Brain (organoid and tissue), 16 donors: ENCODE measurements at places on chromosomes 11 and 22.
A peak's percentile ranks its signal among the peaks of the same experiment; 100 is the strongest.

- DNase-seq: no peak
Observed at GRCh38 chr11:47078751-47079521, 97.7 kb downstream of the ARFGAP2 start.

DNA sequence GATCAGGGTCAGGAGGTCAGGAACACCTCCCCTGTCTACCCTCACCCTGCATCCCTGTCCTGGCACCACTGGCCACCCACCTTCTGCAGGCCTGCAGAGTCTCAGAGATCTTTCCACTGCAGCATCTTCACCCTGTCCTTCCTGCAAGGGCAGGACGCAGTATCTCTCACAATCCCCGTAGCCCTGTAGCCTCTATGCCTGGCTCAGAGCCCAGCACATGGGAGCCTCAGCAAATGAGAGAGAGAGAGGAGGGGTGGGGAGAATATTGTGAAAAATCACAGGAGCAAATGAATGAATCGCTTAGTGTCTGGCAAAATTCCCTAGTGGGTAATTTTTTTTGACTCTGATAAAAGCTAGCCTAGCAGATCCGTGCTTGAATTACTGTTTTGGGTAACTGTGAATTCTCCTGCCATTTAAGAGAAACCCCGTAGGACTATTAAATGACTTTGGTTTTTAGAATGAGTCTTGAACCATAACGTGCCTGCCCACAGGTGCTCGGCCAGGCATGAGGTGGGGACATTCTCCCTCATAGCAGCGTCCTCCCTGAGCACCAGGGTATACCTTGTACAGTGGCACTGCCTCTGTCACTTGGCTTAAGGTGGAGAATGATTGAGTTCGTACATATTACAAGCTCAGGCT is 91.5 kb downstream of the MORC2 start:
- DNase-seq: peak; percentile 75

DNA sequence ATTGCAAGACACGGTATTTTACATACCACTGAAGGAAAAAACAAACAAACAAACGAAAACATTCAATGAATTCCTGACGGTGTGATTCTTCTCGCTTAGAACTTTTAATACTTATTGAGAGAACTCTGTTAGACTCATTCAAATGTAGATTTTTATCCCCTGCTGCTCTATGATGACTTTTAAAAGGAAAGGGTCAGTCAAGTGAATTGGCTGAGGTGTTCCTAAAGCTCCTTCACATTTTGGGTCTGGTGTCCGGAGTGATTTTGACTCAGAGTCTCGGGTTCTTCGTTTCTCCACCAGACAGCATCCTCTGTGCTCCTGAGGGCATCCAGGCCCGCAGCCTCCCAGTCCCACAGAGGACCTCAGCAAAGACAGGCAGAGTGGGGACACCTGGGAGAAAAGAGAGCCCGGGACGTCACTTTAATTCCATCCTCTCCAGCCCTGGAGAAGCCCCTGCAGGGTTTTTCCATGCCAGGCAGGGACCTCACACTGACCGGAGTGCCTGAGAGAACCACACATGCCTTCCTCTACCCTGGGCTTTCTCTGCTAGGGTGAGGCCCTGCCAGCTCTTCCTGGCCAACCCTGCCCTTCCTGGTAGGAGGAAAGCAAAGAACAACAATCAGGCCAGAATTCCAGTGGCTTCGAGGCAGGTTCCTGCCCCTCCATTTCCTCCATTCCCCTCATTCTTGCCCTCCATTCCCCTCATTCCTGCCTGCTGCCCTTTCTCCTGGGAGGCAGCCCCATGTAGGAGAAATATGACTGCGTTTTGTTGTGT is 1.4 kb upstream of the CSF2RB start:
- DNase-seq: no peak

- peak; percentile 32 for DNase-seq
Observed at GRCh38 chr22:17788528-17789378, 14.5 kb upstream of the BID start.

- DNase-seq: no peak
Observed at GRCh38 chr11:44729713-44730112, 3.0 kb downstream of the TSPAN18 start.

- no peak for DNase-seq
Observed at GRCh38 chr11:93622043-93622442, 39.4 kb upstream of the CEP295 start.

GRCh38 chr22:23621082-23621780 is 10.9 kb downstream of the DRICH1 start:
- no peak for DNase-seq

- DNase-seq: no peak
Observed at GRCh38 chr11:66951135-66951534, 7.0 kb downstream of the PC start.

DNA sequence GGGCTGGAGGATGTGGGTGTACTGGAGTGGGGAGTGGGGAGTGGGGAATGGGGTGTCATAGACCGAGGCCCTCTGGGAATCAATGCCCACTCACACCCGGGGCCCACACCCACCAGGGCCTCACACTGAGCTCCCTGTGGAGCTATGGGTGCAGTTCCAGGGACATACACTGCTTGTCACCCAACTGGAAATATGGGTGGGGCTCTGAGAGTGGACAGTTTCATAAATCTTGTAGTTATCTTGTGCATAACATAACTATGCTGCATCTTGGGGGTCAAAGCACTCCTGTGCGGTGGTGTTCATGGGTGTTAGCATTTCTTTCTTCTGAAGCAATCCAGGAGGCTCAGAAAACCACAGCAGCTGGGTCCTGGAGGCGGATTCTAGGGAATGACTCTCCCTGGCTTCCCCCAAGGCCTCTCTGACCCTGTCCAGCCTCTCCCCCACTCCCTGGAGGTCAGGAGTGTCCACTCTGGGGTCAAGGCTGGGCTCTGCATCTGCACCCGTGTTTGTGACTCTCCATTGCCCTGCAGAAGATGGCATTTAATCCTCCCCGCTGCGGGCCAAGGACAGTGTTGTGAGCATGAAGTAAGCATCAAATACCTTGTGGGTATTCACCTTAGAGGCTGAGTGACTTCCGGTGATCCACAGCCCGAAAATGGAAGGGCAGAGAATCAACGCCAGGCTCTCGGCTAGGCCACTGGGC is 172.5 kb downstream of the CTTN start:
- no peak for DNase-seq

GRCh38 chr11:35558513-35558912 is 33.1 kb upstream of the PAMR1 start:
- no peak for DNase-seq

DNA sequence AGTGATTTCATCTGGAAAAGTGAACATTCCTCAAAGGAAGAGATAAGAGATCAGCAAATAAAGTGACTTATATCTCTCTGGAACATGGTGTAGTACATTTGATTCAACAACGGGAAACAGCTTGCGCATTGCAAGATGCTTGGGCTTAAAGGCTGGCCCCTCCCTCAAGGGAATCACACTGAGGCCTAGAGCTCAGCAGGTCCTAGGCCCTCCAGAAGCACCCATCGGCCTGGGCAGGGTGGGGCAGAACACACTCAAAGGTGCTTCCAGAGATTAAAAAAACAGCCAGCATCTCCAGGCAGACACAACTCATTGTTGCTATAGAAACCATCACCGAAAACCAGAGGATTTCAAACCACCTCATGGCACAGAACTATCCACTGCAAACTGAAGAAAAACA is 69.0 kb upstream of the ARFGAP3 start:
- DNase-seq: peak; percentile 57

DNA sequence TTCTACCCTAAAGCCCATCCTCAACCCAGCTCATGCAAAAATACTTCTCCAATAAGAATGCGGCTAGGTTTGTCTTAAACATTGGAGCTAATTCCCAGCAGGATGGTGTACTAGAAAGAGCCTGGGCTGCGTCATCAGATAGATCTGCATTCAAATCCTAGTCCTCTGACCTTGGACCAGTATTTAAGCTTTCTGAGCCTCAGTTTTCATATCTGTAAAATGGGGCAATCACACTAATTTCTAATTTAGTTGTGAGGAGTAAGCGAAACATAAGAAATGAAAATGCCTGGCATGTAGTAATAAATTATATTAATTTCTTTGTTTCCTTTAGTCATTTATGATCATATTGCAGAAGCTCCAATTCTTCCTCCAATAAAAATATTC is 32.2 kb upstream of the ACCSL start:
- no peak for DNase-seq

- DNase-seq: no peak
Observed at GRCh38 chr22:44023404-44024287, 456 bp upstream of the PARVB start.

- no peak for DNase-seq
Observed at GRCh38 chr11:124768914-124769313, 6.8 kb upstream of the ESAM start.

- DNase-seq: no peak
Observed at GRCh38 chr11:32414925-32415324, 20.4 kb downstream of the WT1 start.

- DNase-seq: no peak
Observed at GRCh38 chr11:104323841-104324240, 159.9 kb upstream of the PDGFD start.

GRCh38 chr11:126348806-126349582 is 6.5 kb upstream of the ST3GAL4 start:
- peak; percentile 42 for DNase-seq

DNA sequence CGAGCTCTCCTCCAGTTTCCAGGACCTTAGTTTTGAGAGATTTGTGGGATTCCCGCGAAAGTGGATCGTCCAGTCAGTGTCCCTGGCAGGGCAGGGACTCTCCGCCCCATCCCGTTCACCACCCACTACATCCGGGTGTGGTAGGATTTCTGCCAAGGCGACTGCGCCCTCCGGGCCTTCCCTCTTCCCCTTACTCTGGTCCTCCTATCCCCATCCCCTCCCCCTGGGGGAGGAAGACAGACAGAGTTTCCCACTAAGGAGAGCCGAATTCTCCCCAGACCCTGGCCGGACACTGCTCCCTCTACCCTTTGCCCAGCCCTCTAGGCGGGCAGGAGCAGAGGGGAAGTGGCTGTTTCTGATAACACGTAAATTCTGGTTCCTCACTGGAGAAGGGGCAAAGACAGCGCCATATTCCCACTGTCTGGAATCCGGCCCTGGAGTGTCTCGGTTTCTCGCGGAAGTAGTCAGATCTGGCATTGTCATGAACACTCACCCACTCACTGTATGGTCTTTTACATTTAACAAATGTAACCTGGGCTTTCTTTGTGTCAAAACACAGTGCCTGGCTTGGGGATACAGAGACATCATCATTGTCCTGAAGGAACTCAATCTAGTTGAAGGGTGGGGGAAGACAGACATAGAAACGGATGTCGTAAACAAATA is 1.1 kb upstream of the NECTIN1 start:
- no peak for DNase-seq

- no peak for DNase-seq
Observed at GRCh38 chr22:36220451-36220921, 18.8 kb downstream of the APOL2 start.
